ENCODE measurements at places on chromosomes 16 and 17. TPM values are rescaled to one million over a fixed set of nuclear protein-coding genes. Genes with fewer than 3 reads are reported as not detected.

PEX12 gene
- 10.9 TPM for total RNA-seq

- DNase-seq, result no peak
Observed at GRCh38 chr16:69936751-69937211, 14.4 kb upstream of the CLEC18A start.

GRCh38 chr16:84940670-84941551 lies 70.4 kb downstream of the ZDHHC7 start:
- DNase-seq, result no peak

GRCh38 chr16:35425270-35425669 lies 1965.9 kb downstream of the TP53TG3F start:
- DNase-seq, result no peak
